Ovary (tissue), 10 donors: ENCODE measurements at places on chromosomes 1 and 21.
A peak's percentile ranks its signal among the peaks of the same experiment; 100 is the strongest.

DNA sequence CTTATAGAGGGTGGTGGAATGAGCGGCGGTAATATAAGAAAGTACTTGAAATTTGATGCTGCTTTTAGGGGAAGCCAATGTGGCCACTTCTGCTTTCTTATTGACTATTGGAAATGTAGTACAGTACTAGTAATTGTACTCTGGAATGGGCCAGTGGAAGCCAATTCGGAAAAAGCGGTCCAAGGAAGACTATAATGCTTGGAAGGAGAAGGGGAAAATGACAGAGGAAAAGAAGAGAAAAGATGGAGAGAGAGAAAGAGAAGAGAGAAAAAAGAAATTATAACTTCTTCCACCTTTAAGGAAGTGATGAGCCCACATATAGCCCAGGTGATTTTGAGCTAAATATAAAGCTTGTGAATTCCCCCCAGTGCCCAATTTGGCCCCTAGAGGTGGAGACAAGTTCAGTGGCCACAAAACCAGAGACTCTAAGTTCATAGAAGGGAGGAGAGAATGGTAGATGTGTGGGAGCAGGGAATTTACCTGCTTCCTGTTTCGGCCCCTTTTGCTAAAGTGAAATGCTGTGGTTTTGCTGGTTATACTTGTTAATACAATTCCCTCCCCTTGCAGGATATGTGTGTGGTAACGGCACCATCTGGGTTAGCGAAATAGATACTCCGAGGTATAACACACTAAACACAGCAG, 35.7 kb upstream of the DUSP10 start:
- DNase-seq = no peak

DNA sequence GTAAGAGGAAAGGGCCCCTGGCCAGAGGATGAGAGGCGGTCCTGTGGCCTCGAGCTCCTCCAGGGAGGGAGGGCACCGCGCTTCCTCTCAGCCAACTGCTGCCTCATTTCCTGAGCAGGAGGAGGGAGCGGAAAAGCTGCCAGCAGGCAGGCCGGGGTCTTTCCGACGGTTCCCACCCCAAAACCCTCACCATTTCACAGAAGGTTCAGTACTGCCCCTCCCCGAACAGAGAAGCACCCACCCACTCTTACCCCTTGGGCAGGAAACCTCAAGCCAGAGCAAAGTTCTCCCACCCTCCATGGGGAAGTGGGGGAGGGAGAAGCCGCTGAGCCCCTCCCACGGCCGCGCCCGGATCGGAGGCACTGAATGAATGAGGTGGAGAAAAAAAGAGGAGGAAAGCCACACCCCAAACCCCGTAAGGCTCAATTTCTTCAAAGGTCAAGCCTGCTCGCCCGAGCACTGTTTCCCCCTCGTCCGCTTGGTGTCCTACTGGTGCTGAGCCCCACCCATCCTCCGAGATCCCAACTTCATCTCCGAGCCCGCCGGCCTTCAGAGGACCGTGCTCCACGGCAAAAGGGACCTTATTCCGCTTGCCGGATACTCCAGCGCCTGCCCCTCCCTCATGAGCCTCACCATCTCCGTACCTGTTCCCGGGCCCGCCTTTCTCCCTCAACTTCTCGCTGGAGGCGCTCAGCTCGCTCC, 9.4 kb downstream of the TPM3 start:
- peak; percentile 46 for DNase-seq

GRCh38 chr1:101929343-101929742, 67.4 kb downstream of the OLFM3 start:
- DNase-seq = no peak

- no peak for DNase-seq
Observed at GRCh38 chr1:227726318-227726717, 8.8 kb downstream of the JMJD4 start.

- DNase-seq = no peak
Observed at GRCh38 chr1:12402159-12402673, 172.4 kb downstream of the VPS13D start.

GRCh38 chr21:46211376-46211775, 17.2 kb downstream of the LSS start:
- DNase-seq = no peak

DNA sequence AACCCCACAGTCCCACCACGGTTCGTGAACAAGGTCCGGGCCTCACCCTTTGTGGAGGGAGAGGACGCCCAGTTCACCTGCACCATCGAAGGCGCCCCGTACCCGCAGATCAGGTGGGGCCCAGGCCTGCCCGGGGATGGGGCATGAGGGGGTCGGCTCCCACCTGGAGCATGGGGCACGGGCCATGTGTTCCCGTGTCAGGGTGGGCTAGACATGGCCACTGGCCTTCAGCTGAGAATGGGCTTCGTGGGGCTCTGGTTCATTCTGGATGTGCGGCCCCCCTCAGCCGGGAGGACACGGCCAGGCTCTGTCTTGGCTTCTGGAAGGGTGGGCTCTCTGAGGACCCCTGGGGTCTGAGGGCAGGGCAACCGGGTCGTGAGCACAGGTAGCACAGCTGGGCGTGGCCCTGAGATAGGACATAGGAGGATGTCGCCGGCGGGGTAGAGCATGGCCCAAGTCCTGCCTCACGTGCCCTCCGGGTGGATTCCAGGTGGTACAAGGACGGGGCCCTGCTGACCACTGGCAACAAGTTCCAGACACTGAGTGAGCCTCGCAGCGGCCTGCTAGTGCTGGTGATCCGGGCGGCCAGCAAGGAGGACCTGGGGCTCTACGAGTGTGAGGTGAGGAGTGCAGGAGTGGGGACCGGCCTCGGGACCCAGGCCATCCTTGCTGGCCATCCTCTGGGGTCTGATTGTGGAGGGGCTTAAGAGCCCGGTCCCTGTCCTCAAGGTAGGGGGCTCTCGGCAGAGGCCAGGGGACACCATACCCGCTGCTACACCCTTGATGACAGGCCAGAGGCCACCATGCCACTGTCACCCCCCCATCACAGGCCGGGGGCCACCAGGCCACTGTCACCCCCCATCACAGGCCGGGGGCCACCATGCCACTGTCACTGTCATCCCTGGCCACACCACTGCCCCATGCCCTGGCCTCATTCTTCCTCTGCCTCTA, 55.5 kb downstream of the TRIM11 start:
- DNase-seq = no peak

DNA sequence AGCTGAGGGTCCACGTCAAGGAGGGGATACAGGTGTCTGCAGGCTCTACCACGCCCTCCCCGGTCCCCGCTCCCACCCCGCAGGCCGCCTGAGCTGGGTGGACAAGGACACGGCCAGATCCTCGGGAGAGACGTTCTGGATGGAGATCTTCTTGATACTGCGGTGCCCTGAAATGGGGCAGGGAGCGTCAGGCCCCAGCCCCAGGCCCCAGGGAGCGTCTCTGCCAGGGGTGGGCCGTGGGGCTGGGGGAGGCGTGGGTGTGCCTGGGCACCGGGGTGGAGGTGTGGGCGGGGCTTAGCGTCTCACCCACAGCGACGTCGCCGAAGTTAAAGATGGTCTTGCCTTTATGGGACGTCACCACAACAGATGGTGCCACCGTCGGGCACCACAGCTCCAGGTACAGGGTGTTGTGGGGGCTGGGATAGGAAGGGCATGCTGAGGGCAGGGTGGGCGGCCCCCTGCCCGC, 7.3 kb upstream of the TMEM52 start:
- no peak for DNase-seq

- no peak for DNase-seq
Observed at GRCh38 chr1:200646515-200646914, 23.2 kb downstream of the DDX59 start.

DNA sequence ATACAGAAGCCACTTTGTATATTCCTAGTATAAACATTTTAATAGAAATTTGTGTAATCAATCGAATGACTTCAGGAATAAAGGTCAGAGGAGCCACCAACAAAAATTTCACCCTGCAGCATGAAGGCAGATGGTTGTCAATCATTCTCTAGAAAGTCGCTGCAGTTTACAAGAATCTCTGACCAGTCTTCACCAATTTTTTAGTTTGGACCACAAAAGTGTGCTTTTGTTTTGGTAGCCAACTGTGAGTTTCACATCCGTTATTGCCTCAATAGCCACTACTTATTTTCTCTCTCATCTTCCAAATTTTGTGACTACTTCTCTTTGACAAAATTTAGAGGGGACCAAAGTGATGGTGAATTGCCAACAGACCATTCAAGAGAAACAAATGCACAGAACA, 1155.6 kb downstream of the AMY1C start:
- no peak for DNase-seq
